ENCODE measurements at places on chromosomes 5 and 9.

DNA sequence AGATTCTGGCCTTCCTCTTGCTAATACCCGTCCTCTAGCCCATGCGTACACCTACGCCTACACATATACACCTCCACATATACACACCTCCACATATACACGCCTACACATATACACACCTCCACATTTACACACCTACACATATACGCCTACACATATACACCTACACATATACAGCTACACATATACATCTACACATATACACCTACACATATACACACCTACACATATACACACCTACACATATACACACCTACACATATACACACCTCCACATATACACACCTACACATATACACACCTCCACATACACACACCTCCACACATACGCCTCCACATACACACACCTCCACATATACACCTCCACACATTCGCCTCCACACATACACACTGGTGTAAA, 27.2 kb downstream of the AK3 start:
- peak; percentile 9 for DNase-seq

- peak; percentile 31 for DNase-seq
Observed at GRCh38 chr5:9284781-9285307, 261.0 kb downstream of the SEMA5A start.

GRCh38 chr9:127380479-127380878, 16.5 kb upstream of the SLC2A8 start:
- no peak for DNase-seq

DNA sequence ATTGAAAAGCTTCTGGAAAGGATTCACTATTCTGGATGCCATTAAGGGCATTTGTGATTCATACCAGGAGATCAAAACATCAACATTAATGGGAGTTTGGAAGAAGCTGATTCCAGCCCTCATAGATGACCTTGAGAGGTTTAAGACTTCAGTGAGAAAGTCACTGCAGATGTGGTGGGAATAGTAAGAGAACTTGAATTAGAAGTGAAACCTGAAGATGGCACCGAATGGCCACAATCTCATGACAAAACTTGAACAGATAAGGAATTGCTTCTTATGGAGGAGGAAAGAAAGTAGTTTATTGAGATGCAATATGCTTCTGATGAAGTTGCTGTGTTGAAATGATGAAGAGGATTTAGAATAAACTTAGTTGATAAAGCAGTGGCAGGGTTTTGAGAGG, 254.6 kb upstream of the SLC24A2 start:
- no peak for DNase-seq

GRCh38 chr5:66884564-66885243, 288.5 kb downstream of the MAST4 start:
- no peak for DNase-seq

- DNase-seq: peak; percentile 99
Observed at GRCh38 chr5:142215915-142216681, 107.5 kb downstream of the NDFIP1 start.

- no peak for DNase-seq
Observed at GRCh38 chr5:134132372-134133187, 18.1 kb downstream of the TCF7 start.

GRCh38 chr5:53464722-53465121, 15.7 kb upstream of the FST start:
- no peak for DNase-seq

GRCh38 chr5:43021151-43021550, 19.0 kb downstream of the ANXA2R start:
- DNase-seq: no peak

- peak; percentile 81 for DNase-seq
Observed at GRCh38 chr9:91427873-91428272, 4.2 kb upstream of the NFIL3 start.

DNA sequence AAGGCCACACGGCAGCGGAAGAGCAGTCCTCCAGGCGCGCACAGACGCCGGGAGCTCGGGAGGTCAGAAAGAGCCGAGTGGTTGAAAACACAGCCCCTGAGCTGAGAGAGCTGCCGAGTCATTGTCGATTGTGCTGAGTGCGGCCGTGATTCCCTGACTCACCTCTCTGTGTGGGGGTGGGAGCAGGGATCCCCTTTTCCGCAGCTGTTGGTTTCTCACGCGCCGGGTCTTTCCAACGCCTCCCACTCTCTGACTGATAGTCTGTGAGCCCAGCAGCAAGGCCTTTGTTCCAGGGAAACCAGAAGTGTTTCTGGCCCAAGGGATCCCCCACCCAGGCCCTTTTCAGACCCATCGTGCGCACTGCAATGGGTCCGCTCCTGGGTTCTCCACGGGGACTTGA, 97.3 kb downstream of the MRPL36 start:
- DNase-seq: peak; percentile 14

DNA sequence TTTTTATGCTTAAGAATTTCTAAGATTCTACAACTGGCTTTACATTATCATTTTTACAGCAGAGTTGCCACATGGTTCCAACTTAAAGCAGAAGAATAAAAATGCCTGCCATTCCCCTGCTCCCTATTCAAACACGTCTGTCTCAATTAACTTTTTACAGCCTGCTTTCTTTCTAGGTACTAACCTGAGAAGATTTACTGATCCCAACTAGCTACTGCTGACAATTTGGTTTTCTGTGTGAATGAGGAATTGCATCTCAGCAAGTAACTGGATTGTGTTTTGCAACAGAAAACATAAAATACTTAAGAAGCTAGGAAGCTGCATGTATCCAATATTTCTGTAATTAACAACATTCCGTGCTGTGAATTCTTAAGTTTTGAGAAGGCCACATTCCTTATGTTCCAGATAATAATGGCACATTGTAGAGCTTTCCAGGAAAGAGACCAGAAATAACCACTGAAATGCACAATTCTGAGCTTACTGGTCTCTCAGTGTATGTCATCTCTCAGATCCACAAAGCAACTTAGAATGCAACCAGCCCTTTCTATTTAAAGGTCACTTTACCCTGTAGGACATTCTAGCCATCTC, 306.8 kb upstream of the NMUR2 start:
- no peak for DNase-seq

DNA sequence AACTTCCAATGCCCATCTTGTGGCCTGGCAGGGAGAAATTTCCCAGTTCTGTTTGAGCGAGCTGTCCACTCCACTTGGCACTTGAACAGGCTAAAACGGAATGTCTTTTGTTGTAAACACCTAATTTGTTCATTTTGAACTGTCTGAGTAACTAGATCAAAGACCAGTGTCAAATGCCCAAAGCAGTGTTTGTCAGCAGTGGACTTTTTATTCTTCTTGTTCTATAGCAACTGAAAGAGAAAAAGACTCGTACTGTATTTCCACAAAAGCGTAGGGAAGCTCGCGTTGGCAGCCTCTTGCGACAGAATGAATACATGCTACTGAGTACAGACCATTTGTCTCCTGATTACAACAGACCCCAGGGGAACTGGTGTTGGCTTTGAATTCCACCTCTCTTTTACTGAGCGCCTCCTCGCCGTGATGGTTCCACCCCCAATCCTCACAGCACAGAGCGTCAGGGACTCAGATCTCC, 601.8 kb upstream of the ZNF608 start:
- no peak for DNase-seq

GRCh38 chr5:42005561-42006153, 80.6 kb downstream of the FBXO4 start:
- peak; percentile 18 for DNase-seq

DNA sequence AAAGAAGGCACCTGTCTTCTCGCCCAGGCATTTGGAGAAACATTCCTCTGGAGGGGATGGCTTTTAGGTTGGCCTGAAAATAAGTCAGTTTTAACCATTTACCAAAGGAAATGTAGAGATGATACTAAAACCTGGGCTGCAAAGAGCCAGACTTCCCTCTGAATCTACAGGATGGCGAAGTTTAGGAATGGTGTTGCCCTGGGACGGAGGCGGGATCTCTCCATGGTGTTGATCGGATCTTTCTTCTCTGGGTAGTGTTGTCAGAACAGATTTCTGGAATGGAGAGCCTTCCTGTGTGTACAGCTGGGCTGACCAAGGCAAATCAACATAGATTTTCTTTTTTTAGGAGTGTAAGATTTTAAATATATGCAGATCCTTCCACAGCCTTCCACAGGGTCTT, 159.2 kb downstream of the PDZD2 start:
- DNase-seq: no peak

DNA sequence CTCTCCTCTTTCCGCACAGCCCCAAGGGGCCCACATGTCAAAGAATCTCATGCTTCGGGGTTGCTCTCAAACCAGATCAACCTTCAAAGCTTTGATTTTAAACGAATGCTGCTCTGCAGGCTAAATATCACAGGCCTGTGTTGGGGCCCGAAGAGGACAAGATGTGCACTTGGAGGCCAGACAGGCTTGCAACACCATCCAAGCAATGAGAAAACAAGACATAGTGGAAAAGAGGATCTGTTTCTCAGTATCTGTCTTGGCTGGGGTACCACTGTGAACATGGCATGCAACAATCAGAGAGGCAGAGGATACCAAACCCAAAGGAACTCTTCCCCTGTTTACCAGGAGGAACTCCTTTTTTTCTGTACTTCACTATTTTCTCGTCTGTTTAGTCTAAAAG, 321.8 kb downstream of the SLIT3 start:
- DNase-seq: no peak

- no peak for DNase-seq
Observed at GRCh38 chr9:125296843-125297372, 35.3 kb downstream of the GAPVD1 start.

DNA sequence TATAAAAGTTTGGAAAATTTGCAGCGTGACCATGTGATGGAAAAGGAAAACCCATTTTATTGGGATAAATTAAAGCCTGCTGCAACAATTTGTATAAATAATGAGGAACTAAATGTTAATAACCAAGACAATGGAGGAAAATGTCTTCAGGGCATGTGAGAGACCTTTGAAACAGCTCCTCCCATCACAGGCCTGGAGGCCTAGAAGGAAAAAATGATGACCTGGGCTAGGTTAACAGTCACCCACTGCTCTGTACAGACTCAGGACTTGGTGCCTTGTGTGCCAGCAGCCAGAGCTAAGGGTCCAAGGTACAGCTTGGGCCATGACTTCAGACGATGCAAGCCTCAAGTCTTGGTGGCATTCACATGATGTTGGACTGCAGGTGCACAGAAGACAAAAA, 22.0 kb upstream of the UGT3A1 start:
- no peak for DNase-seq

DNA sequence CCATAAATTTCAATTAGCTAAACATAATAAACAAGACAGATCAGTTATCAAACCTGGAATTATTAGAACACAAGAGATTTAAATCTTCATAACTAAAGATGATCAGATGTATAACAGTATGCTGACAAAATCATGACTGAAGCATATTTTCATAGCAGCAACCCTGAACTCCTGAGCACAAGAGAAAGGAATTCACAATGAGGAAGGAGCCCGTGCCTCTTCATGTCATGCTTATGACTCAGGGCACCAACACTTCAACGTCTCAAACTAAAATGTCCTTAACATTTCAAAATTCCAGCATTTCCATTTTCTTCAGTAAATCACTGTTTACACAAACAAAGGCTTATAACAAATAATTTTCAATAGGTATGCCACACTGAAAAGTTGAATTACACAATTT, 6.7 kb downstream of the AP3B1 start:
- peak; percentile 62 for DNase-seq

- peak; percentile 44 for DNase-seq
Observed at GRCh38 chr9:136644593-136645351, 17.9 kb upstream of the EGFL7 start.

- no peak for DNase-seq
Observed at GRCh38 chr5:132464156-132464939, 26.2 kb downstream of the IRF1 start.

Measured in HT1080 (cell line).